Kidney epithelial cell (primary cell): ENCODE measurements at places on chromosomes 3 and 15.
A peak's percentile ranks its signal among the peaks of the same experiment; 100 is the strongest.

GRCh38 chr3:151568184-151568583 lies 107.3 kb upstream of the IGSF10 start:
- DNase-seq = no peak

DNA sequence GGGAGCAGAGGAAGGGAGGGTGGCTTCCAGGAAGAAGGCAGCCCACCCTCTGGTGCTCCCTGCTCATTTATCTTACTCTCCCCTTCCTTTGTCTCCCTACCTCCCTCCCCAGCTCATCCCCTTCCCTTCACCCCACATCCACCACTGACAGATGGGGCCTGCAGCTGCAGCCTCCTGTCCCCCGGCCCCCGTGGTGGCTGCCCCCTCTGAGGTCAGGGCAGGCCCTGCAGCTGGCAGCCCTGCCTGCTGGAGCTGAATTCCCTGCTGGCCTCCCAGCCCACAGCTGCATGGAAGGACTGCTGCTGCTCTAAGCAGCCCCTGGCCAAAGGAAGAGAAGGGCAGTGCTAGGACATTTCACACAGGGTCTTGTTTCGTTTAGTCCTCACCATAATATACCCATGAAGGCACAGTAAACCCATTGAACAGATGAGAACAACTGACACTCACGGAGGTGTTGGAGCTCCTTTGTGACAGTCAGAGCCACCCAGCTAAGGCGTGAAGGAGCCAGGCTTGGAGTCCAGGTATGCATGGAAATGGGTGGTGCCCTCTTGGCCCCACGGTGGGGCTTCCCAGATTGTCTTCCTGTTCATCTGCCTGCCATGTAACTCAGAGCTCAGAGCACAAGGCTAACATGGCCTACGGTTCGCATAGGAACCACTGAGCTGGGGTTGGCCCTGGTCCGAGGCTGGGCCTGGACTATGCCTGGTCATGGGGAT lies 121.7 kb upstream of the PRR20G start:
- no peak for DNase-seq

DNA sequence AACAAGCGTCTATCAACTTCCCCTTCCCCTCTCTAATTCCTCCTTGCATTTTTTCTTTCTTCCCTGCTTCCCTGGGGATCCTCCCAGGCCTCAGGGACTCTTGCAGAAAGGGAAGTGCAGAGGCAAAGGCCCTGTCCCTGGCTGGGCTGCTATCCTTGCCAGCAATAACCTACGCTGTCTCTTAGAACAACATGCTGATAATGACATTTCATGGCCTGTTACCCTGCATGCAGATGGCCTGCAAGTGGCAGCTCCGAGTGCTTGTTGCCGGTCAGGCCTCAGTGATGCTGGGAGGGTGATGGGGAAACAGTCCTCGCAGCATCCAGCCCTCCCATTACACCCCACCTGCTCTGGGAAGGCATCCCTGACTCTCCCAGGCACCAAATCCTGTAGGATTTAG lies 167.6 kb downstream of the RAB11A start:
- no peak for DNase-seq

- DNase-seq = no peak
Measured at GRCh38 chr15:48072941-48073340, 47.8 kb upstream of the SLC24A5 start.

- no peak for DNase-seq
Measured at GRCh38 chr3:23258110-23258509, 55.0 kb downstream of the UBE2E2 start.

DNA sequence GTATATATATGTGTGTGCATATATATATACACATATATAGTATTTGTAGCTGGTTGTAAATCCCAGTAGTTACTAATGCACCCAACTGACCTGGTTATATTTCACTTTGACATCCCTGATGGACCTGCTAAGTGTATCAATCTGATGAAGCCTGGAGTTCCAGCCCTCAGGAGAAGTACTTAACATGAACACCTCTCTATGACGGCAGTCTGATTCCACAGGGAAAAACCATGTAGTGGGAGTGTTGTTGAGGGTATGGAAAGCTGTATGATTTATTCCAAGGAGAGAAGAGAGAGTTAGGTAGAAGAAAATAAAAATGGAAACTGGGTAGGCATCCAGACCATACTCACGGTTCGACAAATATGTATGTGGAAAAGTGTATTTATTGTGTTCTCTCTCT lies 531.2 kb upstream of the SEMA6D start:
- no peak for DNase-seq

- DNase-seq = no peak
Measured at GRCh38 chr3:23094412-23094811, 108.7 kb upstream of the UBE2E2 start.

DNA sequence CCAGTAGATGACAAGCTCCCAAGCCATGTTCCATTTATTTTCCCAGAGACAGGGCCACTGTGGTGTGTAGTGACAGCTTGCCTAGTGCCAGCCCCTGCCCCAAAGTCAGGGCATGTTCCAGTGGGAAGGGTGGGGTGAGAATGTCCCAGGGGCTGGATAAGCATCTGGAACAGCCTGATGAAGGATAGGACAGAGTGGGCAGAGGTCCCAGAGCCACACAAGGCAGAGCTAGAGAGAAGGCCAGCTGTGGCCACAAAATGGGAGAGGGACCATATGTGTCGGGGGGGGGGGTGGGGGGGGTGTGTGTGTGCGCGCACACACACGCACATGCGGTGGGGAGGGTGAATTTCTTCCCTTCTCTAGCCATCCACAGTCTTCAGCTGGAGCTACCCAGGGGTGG lies 27.0 kb upstream of the TSPAN3 start:
- DNase-seq = no peak

DNA sequence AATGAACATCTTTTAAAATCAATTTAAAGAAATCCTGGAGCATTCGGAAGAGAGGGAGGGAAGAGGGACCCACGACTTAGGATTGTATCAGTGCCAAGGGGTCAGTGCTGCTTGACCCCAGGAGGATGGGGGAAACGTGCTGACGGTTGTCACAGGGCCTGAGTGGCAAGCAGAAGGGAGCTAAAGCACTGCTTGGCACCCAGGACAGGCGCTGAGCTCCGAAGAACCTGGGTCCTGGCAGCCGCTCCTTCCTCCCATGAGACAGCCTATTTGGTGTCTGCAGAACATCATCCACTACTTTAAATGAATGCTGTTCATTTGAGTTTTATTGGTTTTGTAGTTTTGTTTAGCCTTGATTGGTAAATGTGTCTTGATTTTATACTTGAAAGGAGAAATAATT lies 54.5 kb downstream of the RGMA start:
- no peak for DNase-seq

DNA sequence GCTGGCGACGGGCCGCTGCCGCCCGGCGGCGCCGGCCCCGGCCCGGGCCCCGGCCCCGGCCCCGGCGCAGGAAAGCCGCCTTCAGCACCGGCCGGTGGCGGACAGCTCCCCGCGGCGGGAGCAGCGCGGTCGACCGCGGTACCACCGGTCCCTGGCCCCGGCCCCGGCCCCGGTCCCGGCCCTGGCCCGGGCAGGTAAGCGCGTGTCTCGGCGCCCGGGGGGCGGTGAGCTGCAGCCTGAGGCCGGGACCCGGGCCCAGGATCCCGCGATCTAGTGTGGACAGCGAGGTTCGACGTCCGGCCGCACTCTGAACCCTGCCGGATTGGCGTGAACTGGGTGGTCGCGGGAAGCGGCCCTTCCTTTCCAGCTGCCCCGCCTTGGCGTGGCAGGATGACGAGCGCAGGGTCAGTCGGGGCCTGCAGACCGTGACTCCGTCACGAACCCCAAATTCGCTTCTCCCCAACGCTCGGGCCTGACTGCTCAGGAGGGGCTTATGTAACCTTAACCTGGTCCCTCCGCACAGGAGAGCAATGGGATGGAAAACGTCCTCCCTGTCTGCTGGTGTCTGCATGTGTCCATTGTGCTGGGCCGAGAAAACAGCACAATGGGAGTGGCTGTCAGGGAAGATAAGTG lies 472 bp downstream of the BSN start:
- no peak for DNase-seq

GRCh38 chr15:67899596-67900283 lies 59.9 kb upstream of the RNU6-1 start:
- no peak for DNase-seq

- DNase-seq = peak; percentile 38
Measured at GRCh38 chr3:104907507-104907906, 459.2 kb upstream of the ALCAM start.

DNA sequence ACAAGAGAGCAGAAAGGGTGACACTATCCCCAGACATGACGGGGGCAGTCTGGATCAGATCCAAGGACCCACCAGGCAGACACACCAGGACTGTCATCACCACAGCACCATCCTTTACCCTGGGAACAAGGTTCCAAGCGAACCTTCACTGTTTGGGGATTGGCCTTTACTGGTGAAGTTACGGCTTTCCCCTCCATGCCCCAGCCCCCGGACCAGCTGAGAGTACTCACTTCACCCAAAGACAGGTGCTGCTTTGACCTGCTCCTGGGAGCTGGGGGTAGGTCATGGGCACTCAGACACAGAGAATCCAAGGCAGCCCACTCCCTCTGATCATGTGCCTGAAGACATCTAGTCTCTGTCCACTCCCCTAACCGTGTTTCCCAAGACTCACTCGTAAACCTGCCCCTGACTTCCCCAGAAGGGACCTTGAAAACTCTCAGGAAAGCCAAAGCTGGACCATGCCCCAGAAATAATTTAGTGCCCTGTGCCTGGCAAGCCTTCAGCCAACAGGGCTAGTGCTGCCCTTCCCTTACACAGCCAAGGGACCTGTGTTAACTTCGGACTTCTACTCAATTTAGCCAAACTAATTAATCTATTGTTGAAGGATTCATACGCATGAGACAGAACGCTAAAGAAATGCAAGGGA lies 2.8 kb downstream of the RRP9 start:
- no peak for DNase-seq

DNA sequence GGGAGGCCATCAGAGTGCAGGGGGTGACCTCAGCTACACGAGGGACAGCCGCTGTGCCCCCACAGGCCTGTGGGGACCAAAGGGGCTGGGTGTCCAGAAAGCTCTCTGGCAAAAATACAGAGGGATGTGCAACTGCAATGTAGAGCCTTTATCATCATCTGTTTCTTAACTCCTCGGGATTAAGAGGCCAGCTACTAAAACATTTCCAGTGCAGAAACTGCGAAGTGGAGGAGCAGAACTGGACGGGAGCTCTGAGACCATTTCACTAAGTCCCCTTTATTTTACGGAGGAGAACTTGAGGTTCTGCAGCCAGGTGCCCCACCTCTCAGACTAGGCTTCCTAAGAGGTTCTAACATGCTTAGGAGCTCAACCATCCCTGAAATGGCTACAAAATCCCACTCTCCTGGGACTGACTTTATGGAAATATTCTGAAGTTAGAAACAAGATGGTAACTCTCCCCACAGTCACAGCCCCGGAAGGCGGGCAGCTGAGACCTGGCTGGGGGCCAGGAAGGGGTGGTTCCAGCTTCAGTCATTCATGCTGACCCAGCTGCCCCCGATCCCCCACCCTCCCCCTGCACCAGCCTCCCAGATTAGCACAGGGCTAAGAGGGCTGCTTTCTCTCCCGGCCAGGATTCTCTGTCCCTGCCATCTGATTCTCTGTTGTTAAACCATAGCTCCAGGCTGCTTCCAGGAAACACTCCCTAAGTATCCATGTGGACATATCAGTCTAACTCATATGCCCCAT lies 40.3 kb downstream of the UMPS start:
- DNase-seq = no peak

- no peak for DNase-seq
Measured at GRCh38 chr3:180624714-180625113, 22.8 kb downstream of the TTC14 start.

- DNase-seq = no peak
Measured at GRCh38 chr3:86788371-86788770, 202.6 kb downstream of the VGLL3 start.

- no peak for DNase-seq
Measured at GRCh38 chr3:12966847-12967605, 106.2 kb downstream of the IQSEC1 start.

DNA sequence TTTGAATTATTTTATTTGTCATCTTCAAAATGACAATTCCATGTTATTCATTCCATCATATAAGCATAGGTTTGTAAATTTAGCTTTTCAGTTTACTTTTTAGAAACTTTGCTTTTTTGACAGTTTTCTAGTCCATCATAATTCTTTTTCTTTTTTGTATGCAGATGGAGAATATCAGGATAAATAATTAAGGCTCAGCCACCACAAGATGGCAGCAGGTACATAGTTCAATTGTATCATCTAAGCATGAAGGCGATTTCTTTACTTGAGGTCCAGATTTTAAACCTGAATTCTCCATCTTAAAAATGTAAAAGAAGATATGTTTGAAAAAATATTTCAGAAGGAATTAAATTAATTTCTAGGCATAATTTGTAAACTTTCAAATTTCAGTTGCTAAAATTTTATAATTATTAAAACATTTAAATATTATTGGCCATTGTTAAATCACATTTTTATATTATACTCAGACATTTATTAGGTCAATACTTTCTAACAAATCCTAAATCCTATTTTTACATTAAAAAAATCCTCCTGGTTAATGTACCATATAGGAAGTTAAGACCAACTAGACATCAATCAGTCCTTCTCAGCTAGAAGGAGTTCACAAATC lies 15.1 kb downstream of the PLSCR5 start:
- no peak for DNase-seq

GRCh38 chr3:103499132-103499900 lies 1064.5 kb downstream of the ZPLD1 start:
- DNase-seq = peak; percentile 37

GRCh38 chr3:69777582-69777967 lies 38.3 kb downstream of the MITF start:
- DNase-seq = no peak

DNA sequence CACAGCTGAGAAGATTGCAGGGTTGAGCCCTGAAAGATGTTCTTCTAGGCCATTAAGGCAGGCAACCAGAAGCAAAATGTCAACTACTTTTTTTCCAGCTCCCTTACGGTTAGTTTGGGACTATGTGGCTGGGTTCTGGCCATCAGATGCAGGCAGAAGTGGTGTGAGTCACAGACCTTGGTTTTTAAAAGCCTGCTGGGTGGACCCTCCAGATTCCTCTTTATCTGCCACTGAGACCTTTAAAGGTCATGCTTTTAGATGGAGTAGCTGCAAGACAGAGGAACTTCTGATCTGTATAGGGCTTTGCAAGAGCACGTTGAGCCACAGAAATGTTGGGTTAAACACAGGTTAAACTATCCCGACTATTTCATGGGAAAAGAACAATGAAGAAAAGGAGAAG lies 102.9 kb downstream of the CHST2 start:
- no peak for DNase-seq

DNA sequence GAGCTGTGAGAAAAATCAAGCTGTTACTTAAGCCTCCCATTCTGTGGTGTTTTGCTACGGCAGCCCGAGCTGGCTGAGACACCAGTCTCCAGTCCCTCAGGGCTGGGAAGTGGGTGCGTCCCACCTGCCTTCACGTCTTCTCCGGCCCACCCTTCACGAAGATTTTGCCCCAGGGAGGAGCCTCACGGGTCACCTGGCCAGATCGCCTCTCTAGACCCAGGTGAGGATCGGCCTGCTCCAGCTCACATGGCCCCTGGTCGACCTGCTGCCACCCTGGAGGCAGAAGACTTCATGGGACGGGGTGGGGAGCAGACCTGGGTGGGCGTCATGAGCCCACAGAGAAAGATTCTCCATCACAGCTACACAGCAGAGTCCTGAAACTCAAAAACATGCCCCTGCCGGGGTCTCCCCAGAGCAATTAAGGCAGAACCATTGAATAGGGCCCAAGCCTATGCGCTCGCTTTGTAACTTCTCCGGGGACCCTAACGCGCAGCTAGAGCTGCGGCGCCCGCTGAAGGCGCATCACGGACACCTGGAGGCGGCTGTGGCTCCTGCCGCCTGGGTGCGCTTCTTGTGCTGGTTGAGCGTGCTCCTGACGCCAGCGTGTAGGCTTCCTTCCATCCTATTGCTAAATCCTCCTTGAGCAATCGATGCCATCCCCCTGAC lies 92.6 kb upstream of the ALDH1A3 start:
- no peak for DNase-seq
